ENCODE measurements at places on chromosomes 1 and 21.
A peak's percentile ranks its signal among the peaks of the same experiment; 100 is the strongest.

GRCh38 chr1:228735871-228736586 is 750 bp downstream of the RHOU start:
- no peak for DNase-seq

DNA sequence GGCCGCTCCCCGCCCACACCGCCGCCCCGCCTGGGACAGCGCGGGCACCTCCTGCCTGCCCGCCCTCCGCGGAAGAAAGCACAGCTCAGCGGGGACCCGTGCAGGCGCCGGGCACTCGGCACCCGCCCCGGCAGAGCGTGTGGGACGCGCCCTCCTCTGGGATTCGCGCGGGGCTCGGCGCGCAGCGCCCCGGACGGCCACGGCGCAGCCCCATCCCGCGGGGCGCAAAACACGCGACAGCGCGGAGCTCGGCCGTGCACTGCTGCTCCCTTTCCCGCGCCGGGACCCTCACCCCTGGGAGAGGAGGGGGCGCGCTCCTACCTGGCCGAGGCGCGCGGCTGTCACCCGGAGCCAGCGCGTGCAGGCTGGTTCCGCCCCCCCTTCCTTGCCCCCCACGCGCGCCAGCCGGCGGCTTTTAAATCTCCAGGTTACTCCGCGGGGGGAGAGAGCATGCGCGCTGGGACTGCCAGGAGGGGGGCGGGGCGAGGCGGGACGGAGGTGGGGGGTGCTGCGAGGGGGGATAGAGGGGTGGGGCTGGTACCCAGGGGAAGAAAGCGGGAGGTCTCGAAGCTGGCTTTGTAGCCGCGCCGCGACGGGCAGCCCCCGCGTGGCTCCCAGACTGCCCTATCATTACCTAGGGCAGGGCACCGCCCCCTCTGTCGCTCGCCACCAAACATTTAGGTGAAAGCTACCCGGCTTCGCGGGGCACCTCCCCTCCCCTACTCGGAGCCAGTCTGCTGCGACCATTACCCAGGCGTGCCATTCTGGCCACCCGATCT is at the start of gene SLC45A3:
Gene SLC45A3, minus strand, starts transcription at position 437 of the 779 bp plus-strand sequence. CDS start 15,853 bp downstream, outside the sequence.
- peak; percentile 44 for DNase-seq

- DNase-seq = no peak
Observed at GRCh38 chr1:30173560-30173959, 549.8 kb downstream of the MATN1 start.

- no peak for DNase-seq
Observed at GRCh38 chr1:39957299-39958015, 2.5 kb downstream of the MFSD2A start.

GRCh38 chr1:34975771-34976170 is 9.4 kb downstream of the TMEM35B start:
- no peak for DNase-seq

- DNase-seq = no peak
Observed at GRCh38 chr1:229411434-229412055, 22.3 kb downstream of the ACTA1 start.

- DNase-seq = no peak
Observed at GRCh38 chr1:229028544-229028943, 242.4 kb upstream of the RAB4A start.
